ENCODE measurements at places on chromosomes 5 and 9. TPM values are rescaled to one million over a fixed set of nuclear protein-coding genes. Genes with fewer than 3 reads are reported as not detected.
A peak's percentile ranks its signal among the peaks of the same experiment; 100 is the strongest.

LCP2 gene
- total RNA-seq: 192 TPM

- no peak for DNase-seq
Observed at GRCh38 chr5:124660229-124661093, 86.0 kb downstream of the ZNF608 start.

DNA sequence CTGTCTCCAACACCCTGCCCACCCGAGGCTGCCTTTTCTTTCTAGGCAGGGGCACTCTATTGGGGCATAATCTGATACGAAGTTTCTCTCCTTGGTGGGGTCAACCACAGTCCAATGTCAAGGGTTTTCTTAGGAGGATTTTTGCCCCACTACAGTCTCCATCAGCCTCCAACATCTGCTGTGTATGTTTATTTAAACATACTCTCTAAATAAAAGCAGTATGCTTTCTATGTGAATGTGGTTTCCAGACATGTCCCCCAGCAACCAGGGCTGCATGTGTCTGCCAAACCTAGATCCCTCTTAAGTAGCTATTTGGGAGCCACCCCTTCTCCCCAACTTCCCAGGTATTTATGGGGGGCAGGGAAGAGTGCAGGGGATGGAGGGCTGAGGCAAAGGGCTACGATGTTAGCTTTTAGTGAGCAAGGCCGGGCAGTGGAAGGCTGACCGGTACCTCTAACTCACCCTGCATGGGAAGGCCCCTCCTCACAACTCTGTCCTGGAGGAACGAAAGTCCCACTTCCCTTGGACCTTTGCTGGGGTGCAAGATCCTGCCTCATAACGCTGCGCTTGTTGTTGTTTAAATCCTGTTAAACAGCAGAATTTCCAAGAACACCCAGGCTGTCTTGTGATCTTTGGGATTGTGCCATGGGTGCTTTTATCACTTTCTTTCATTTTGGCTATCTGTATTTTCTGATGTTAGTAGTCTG is 75.4 kb downstream of the NREP start:
- DNase-seq: no peak

DNA sequence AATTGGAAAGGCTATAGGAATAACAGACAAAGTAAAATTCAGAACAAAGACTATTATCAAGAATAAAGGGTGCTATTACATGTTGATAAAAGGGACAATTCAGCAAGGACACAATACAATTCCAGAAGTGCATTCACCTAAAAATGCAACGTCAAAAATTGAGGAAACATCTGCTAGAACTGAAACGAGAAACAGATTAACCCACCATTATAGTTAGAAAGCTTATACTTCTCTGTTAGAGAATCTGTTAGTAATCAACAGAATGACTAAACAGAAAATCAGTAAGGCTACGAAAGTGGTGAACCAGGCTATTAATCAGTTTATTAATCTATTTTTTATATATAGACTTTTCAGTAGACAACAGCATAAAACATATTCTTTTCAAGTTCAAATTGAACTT is 14.8 kb downstream of the FCN1 start:
- DNase-seq: no peak

TTC39B gene
- total RNA-seq: 16.2 TPM

DNA sequence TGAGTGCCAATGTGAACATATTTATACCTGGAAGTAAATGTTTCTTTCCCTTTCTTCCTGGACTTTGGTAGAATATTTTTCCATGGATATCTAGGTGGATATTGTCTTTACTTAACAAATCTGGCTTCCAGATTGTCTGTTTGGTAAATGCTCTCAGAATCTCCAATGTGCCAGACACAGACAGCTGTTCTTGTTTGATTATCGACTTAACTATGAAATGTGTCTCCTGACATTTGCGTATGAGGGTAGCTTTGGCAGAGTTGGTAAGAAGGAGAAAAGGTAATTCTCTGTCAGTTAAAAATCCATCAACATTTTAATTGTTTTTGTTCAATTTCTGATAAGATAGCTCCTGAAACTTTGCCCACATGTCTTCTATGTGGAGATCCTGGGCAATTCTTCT is 196.4 kb upstream of the NUDT12 start:
- DNase-seq: no peak

DNA sequence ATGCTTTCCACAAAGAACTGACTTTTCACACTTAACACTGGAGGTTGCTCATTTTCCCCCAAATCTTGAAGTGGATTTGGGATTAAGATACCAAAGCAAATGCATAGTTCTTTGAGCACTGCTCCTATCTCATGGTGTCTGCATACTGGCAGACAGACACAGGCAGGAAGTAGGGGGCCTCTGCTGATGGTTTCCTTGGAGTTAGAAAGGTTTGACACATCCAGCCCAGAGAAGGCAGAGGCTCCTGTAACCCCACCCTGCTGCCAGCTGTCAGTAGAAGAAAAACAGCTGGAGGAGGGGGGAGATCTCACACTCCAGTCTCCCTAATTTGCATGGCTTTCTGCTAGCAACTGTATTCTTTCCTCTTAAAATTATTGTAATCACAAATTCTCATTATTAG is 44.1 kb downstream of the APTX start:
- no peak for DNase-seq

NIPSNAP3A gene
- total RNA-seq: 11.3 TPM

- no peak for DNase-seq
Observed at GRCh38 chr5:43140286-43140685, 19.6 kb downstream of the ZNF131 start.

- no peak for DNase-seq
Observed at GRCh38 chr5:165349735-165350134, 1844.3 kb downstream of the MAT2B start.

GRCh38 chr5:177402271-177403043 is 2.0 kb upstream of the PFN3 start:
- DNase-seq: peak; percentile 73

GRCh38 chr9:61670616-61671015 is 480.8 kb downstream of the SPATA31A7 start:
- DNase-seq: no peak
